ENCODE measurements at places on chromosomes 5 and 9.

DNA sequence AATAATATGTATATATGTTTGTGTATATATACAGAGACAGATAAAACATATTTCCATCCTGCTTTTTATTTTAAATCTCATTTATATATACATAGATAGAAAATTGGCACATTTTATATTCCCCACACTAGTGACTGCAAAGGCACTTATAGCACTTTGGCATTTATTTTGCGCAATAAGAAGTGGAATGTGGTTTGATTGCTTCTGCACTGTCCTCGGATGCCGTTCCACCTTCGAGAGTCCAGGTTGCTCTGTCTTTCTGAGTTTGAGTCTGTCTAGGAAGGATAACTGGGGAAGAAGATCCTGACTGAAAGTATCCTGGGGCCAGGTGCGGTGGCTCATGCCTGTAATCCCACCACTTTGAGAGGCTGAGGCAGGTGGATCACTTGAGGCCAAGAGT lies 66.5 kb upstream of the ENTREP1 start:
- DNase-seq: no peak

- no peak for DNase-seq
Measured at GRCh38 chr5:147372191-147372590, 137.4 kb downstream of the STK32A start.

DNA sequence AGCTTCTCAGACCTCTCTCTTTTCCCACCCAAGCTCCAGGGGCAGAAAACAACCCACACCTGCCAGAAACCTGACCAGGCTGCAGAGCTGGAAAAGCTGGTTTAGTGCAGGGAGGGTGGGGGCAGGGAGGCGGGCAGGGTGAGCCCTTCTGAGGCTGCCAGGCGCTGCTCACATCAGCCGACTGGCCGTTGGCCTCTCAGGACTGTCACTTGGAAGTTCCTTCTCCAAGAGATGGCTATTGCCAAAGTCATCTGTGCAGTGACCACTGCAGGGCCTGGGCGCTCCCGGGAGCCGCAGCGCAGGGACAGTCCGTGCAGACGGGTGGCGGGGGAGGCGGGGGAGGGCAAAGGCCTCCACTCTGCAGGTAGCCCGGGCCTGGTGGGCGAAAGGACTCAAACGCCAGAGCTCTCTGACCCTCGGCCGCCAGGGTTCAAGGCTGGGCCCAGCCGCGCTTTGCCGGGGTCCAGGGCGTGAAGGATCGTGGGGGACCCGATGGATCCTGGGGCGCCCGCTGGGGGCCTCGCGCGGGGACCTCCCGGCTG lies 205.0 kb upstream of the IER5L start:
- DNase-seq: peak; percentile 84

- no peak for DNase-seq
Measured at GRCh38 chr9:114701988-114702387, 20.0 kb upstream of the TEX48 start.

- no peak for DNase-seq
Measured at GRCh38 chr5:175520873-175521272, 42.5 kb downstream of the SFXN1 start.

Measured in NCI-H510A (cell line).